ENCODE measurements at places on chromosomes 16 and 17.

DNA sequence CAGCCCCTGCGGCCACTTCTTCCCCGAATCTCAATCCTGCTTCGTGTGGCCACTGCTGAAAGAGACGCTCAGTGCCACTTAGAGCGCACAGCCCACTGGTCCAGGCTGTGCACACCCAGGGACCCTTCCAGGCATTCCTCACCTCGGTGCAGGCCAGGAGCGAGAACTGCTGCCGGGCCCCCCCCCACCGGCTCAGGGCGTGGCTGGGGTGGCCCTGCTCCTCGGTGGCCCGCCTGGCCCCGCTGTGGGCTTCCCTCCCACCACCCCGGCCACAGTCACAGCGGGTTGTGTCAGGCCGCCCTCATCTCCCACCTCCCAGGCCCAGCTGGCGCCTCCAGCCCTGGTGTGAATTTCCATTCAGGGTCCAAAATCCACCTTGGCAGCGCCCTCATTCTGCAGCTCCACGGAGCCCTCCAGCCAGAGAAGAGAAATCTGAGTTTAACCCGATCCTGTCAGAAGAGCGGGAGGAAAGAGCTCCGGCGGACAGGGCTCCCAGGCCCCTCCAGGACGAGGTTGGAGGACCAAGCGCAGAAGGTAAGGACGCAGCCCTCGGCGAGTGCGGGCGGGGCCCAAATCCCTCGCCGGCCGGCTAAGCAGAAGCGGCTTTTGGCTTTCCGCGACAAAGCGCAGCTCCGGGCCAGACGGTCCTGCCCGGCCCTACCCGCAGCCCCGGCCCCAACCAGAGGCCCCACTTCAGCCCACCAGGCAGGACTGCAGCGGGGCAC, 12.0 kb downstream of the TBC1D16 start:
- DNase-seq = no peak

DNA sequence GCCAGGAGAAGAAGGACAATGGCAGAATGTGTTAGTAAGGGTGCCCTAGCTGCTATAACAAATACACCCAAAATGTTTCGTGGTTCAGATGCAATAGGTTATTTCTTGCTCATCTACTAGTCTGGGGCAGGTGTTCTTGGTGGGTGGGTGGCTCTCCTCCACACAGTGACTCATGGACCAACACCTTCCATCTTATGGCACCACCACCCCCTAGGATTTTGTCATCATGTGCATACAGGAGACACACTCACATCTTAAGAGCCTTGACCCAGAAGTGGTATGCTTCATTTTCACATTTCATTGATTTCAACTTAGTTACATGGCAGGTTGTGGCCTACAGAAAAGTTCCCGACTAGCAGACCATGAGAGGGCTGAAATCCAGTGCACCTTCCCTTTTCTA, 114.7 kb downstream of the AMFR start:
- no peak for DNase-seq

- no peak for DNase-seq
These were observed 221.8 kb upstream of the TNRC6C start for GRCh38 chr17:77736721-77737120.

DNA sequence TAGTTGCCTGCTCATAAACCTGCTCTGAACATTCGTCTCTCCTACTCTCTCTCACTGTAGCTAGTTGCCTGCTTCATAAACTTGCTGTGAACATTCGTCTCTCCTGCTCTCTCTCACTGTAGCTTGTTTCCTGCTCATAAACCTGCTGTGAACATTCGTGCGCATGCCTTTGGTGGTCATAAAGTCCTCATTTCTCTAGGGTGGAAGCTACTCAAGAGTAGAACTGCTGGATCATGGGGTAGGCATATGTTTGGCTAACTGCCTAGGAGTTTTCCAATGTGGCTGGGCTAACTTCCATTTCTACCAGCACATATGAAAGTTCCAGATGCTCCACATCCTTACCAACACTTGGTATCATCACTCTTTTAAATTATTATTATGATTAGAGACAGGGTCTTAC, 174.6 kb upstream of the RPH3AL start:
- DNase-seq = no peak

GRCh38 chr16:3119286-3119685, 6.9 kb downstream of the ZNF205 start:
- no peak for DNase-seq

DNA sequence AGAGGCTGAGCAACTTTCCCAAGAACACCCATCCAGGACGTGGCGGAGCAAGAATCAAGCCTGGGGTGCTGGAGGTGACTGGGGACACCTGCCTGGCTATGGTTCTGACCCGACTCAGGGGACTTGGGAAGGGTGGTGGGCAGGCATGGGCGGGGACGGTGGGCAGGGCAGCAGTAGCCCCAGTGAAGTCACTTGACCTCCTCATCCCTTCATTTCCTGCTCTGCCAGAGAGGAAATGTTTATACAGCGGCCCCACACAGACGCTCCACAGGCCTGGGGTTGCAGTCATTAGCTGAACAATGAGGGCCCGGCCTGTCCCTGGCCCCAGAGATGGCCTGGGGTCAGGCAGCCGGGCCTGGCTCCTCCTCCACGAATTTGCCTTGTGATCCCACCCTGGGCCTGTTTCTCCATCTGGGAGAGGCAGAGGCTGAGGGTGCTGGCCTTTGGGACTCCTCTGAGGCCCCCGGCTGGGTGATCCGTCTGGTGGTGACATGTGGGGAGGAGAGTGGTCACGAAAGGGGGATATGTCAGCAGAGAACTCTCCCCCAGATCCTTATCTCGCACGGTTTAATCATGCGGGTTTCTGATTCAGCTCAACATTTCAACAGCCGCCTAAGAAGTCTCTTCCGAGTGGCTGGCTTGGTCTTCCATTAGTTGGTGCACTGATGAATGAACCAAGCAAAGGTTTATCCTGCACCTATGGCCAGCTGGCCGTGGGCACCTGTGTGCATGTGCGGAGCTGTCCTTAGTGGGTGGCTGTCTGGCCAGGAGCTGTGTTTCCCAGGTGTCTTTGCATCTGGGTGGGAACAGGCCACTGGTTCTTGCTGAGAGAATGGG, 175.9 kb downstream of the IRF8 start:
- DNase-seq = no peak

DNA sequence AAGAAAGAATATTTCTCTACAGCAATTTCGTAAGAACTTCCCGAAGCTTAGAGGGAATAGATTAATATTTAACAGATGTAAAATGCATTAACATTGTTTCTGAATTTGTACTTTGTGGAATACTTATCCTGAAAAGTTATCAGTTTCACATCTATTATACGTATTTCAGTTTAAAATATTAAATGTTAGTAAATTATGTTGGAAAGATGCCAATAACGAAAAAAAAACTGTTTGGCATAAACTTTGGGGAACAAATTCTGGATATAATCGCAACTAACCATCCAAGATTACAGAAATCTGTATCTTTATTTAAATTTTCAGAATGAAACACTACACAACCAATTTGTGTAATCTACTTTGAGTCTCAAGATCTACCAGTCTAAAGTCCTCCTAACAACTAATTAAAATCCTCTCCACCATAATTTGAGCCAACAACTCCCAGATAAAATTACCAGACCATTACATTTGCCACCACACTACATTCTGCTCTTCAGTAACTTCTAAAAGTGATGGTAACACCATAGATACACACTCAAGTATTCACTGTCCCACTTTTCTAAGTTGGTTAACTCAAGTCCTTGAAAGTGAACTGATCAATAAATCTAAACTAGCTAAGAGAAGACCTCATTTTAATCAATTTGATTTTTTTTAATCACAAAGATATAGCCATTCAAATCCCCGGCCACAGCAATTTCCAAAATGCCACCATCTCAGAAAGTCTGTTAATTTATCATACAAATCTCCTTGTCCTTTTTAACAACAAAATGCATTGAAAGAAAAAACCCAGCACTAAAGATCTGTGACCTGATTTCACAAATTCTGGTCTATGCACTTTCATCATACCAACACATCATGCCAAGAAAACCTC, 2.0 kb downstream of the SIAH1 start:
- no peak for DNase-seq

DNA sequence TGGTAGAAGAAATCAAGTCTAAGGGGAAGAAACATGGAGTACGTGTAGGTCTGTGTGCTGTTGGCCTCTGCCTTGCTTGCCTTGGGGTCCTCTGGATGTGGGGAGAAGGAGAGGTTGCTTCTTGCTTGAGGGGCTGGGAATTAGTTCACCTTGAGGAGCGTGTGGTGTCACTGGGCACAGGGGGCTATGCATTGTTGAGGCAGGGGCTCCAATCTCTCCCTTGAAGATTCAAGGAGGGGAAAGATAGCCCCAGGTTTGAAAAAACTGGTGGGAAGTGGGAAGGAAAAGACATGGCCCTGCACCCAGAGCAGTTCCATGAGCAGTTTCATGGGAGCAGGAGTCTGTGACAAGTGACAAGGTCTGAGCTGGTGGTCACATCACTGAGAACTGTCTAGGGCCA, 103.4 kb downstream of the CYLD start:
- DNase-seq = no peak

DNA sequence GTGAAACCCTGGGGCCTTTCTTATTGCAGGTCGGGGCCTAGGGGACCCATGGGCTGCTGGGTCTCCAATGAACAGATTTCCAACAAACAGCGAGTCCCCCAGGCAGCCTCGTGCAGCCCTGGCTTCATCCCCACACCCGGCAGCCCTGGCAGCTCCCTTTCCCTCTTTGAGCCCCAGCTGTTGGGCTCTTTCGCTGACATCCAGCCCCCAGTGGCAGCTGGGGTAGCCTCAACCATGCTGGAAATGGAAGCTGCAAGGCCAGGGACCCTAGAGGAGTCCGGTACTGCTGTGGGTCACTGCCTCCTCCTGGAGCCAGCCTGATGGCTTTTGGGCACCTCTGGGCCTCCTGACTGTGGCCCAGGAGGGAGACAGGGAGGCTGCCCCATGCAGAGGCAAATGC, 5.9 kb downstream of the RPUSD1 start:
- DNase-seq = no peak

- DNase-seq = peak; percentile 49
These were observed 9.9 kb downstream of the FMNL1 start for GRCh38 chr17:45231481-45232116.

DNA sequence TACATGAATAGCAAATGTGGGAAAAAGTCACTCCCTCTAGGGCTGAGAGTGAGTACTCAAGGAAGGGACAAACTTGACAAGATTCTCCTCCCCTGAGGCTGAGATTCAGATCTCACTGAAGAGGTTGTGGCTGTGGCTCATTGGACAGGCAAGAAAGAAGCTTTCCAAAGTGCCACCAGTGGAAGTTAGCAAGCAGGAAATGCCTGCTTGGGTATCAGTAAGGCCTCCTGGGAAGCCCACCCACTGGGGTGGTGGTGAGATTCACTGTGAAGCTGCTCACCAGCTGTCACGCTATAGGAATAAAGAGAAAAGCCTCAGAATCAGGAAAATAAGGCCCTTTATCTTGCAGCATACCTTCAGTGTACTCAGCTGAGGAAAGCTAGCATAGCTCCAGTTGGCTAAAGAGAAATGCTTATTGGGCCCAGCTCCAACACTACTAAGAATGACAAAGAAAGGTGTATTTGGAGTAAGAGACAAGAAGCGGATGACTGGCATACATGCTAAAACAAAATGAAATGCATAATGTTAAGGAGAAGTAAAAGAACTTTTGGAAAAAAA, 274.4 kb upstream of the TOM1L1 start:
- DNase-seq = no peak

DNA sequence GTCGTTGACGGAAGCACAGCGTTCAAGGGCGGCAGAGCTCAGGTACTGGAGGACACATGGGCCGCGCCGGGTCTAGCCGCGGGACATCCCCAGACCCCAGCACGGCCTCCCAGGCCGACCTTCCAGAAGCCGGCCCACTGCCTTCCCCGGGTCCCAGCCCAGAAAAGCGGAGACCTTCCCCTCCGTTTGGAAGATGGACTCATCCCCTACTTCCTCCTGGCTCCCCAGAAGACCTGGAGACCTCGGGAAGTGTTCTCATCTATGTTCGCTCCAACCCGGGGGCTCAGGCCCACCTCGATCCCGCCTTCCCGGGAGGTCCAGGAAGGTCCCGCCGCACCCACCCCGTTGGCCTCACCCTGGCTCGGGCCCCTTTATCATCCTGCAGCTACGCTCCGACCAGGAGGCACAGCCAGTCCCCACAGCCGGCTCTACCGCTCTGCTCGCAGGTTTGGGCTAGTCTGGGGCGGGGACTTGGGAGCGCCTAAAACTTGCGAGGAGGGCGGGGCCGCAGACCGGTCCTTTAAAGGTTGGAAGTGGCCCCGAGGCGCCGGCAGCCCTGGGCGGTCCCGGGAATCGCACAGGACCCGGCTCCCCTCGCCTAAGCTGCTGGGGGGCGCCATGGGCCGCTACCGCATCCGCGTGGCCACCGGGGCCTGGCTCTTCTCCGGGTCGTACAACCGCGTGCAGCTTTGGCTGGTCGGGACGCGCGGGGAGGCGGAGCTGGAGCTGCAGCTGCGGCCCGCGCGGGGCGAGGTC, at the start of gene ALOX12:
ALOX12 (plus strand) TSS at position 550 of the 756 bp plus-strand sequence; CDS start at position 619, 69 bp downstream.
- no peak for DNase-seq

DNA sequence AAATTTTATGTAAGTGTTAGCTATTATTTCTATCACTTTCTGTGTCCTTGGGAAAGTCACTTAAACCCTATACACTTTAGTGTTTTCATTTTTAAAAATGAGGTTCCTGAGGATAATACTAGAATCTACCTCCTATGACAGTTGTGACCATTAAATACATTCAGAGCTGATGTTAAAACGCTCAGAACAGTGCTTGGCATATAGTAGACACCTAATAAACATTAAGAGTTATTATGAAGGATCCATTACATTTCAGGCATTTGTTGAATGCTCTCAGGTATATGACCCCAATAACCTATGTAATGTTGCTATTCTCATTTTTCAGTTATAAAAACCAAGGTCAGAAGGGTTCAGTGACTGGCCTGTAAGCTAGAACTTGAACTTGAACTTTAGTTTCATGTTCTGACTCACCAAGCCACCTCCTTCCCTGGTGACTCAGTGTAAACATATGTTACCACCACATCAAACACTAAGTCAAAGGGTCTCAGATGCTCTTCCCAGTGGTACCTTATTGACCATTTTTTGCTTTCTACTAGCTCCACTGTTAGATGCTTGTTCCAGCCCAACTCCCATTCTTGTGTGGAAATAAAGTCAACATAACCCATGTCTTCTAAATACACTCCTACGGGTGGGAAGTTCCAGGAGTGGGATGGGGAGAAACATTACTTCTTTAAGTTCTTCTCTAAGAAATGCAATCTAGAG, 47.6 kb downstream of the HSD17B2 start:
- DNase-seq = no peak

- DNase-seq = no peak
These were observed 125.3 kb downstream of the SALL1 start for GRCh38 chr16:51025588-51026290.

DNA sequence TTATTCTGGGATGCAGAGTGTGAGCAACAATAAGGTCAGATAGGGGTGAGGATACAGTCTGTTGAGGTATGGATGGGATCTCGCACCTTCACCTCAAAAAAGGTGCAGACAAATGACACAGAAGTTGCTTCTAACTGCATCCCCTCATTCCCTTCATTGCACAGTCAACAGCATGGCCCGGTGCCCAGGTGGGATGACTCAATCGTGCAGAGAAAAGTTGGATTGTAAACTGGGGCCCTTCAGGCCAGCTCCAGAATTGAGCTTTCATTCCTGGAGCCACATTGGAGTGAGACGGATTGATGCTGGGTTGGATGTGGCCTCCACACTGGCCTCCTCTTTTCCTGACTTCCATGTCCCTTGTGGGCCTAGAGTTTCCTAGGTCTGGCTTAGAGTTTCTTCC, 977.4 kb downstream of the KCNJ18 start:
- DNase-seq = no peak

- DNase-seq = no peak
These were observed 70.2 kb downstream of the SNX11 start for GRCh38 chr17:48177816-48178215.
